ENCODE measurements at places on chromosomes 16 and 17.

GRCh38 chr17:55273579-55274354, 9.0 kb downstream of the HLF start:
- peak; percentile 56 for DNase-seq

GRCh38 chr16:57758331-57759117, 23.0 kb downstream of the KATNB1 start:
- peak; percentile 72 for DNase-seq

- DNase-seq, result no peak
Observed at GRCh38 chr17:1022278-1023024, 25.5 kb downstream of the TIMM22 start.

DNA sequence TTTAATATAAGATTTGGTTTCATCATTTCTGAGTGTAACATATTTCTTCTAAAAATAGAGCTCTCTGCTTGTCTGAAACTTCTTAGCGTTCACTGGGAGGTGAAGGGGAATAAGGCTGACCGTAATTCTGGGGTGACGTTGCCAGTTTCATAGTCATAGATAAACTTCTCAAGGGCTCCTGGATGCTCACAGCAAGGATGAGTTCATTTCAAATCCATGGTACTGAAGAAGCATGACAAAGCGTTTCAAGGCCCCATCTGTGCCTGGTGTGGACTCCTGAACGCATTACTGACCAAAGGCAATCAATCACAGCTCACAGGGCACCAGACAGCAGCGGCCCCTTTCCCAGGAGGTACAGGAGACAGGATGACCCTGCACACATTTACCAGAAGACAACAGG, 12.0 kb upstream of the EVPL start:
- no peak for DNase-seq

- DNase-seq, result no peak
Observed at GRCh38 chr16:89823087-89823823, 5.0 kb upstream of the SPIRE2 start.

DNA sequence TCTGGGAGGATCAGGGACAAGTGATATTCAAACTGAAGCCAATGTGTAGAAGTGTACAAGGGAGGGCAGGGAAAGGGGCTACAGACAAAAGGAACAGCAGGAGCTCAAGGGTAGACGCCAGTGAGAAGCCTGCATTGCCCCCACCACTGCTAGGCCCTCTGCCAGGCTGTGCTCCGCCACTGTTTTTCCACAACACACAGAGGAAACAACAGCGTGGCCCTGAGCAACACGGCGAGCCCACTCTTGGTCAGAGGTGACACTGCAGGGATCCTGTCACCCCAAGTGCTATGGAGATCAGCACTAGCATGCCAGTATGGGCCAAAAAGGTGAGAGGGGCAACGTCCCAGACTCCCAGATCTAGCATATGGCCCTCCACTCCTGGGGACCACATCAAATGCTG, 23.4 kb downstream of the MYO18A start:
- no peak for DNase-seq

DNA sequence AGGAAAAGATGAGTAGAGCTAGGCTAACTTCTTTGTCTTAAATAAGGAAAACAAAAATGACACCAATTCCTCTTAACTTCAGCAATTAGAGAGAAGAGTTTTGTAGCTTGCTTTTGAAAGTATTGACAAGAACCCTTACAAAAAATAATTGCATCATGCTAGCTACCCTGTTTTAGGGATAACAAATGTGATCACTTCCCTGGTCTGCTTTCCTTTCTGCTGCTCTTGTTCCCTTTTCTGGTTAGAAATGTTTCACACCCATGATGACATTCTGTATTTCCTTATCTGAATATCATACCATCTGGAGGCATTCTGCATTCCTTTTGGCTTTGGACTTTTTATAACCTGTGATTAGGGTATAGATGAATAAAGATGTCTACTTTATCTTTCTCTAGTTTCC, 9.9 kb upstream of the SMIM36 start:
- DNase-seq, result no peak

DNA sequence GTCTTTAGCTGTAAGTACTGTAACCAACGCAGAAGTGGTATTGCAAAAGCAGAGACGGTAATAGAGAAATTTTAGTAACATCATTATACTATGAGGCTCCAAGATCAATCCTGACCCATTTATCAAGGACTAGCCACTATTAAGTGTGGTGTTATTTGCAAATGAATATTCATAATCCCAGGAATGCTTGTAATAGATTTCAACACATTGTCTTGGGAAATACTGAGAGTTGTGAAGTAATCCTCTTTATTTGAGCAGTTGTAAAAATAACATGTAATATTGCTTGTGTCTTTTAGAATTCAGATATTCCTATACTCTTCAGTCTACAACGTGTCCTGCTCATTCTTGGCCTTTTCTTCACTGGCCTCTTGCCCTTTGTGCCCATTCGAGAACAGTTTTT, 46.4 kb downstream of the GDPD1 start:
- no peak for DNase-seq

DNA sequence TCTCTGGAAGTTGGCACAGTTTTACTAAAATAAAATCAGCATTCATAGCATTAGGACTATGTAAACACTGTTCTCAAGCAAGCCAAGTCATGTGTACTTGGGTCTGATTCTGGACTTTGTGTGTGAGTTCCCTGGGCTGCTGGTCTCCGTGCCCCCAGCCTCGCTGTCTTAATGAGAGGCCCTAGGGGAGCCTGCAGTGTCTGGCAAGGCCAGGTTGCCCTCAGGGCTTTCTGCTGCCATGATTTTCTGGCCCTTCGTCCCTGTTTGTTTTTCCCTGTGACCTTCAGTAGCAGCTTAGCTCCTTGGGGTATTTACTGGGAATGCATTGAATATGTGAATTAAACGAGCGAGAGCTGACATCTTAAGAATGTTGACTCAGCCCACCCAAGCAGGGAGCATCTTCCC, 161.8 kb downstream of the RPTOR start:
- no peak for DNase-seq

DNA sequence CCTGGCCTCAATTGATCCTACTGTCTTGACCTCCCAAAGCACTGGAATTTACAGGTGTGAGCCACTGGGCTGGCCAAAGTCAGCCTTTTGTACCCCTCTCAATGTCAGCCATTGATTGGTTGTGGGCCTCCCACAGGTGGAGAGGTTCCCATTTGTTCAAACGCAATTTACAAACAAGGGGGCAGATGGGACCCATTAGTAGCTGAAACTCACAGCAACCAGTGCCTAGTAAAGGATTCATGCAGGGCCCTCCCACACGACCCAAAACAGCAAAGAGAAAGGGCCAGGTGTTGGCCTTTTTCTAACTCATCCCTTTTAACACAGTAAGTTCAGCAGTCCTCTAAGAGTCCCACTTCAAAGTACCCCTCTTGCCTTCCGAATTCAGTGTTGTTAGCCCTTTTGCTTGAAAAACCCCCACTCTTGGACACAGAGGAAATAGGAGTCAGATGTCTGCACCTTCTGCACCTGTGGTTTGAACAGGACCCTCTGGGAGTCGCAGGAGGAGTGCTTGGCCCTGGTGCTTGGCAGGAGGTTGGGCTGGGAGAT, 89.2 kb downstream of the PITPNC1 start:
- no peak for DNase-seq

GRCh38 chr17:9519583-9520272, 55.9 kb downstream of the STX8 start:
- no peak for DNase-seq

DNA sequence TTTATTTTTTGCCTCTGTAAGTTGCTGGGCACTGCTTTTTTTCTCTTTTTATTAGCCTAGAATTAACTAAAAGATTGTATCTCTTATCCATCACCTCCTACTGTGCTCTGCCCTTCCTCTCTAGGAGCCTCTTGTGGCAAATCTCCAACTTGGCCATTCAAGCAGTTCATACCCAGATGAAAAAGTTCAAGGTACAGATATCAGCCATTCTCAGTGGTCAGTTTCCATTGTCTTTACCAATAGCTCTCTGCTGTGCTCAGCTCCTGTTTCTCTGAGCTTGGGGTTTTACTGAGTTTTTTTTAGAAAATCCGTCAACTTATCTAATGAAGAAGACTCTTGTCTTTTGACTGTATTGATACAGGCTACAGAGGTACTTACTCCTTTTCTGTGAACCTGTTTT, 15.6 kb downstream of the MOSMO start:
- DNase-seq, result no peak

GRCh38 chr17:76451506-76451905, 1.4 kb downstream of the UBE2O start:
- DNase-seq, result no peak

DNA sequence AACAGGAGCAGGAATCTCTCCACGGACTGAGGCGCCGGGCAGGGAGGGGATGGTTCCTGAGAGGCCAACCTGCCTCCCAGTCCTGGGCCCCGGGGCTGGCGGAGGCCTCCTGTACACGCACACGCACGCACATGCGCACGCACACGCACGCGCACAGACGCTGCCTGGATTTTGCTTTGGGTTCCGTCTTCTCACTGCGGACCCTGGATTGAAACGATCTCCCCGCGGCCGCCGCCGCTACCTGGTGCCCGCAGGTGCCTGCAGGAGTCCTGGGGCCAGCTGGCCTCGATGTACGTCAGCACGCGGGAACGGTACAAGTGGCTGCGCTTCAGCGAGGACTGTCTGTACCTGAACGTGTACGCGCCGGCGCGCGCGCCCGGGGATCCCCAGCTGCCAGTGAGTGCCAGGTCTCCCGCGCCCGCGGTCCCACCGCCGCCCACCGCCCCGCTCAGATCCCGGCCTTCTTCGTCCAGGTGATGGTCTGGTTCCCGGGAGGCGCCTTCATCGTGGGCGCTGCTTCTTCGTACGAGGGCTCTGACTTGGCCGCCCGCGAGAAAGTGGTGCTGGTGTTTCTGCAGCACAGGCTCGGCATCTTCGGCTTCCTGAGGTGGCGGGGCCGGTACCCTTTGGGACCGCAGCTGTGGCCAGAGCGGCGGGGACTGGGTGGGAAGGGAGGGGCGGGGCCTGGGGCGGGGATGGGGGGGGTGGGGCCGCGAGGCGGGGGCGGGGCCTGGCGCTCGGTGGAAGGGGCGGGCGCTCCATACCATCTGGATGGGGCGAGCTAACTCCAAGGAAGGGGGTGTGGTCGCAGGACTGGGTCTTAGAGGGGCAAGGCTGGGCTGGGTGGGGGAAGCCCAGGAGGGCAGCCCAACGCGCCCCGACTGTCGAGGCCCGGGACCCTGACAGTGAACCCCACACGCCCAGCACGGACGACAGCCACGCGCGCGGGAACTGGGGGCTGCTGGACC, 12.3 kb downstream of the CES4A start:
- DNase-seq, result peak; percentile 66

DNA sequence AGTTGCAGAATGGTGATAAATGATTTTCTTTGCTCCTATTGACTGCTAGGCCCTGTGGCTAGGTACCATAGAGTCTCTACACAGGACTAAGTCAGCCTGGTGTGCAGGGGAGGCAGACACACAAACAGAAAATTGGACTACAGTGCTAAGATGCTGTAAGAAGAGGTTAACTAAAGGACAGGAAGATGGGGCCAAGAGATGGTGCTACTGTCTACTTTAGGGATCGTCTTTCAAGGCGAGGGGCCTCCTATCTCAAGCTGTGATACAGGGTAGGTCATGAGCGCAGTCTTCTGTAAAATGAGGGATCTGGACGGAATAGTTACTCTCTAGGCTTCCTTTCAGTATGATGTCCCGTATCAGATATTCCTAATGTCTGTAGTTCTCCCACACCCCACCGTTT, 817 bp downstream of the NME1 start:
- DNase-seq, result no peak
